ENCODE measurements at places on chromosomes 12 and 14.

DNA sequence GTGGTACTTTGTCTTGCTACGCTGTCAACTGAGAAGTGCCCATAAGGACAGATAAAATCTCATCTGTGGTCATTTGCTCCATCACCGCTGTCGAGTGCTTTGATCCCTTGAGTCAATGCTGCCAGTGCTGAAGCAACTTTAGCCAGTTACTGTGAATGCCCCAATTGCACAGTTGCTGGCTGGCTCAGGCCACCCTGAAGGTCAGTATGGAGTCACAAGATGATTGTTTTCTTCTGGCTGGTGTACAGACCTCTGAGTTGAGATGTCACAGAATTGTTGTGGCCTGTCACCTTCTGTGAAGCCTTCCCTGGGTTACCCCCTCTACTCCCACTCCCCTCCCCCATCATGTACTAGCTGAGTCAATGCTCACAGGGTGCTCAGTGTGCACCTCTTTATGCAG lies 92.9 kb downstream of the PELI2 start:
- no peak for DNase-seq

- no peak for DNase-seq
Measured at GRCh38 chr12:89391726-89392336, 39.5 kb upstream of the DUSP6 start.

DNA sequence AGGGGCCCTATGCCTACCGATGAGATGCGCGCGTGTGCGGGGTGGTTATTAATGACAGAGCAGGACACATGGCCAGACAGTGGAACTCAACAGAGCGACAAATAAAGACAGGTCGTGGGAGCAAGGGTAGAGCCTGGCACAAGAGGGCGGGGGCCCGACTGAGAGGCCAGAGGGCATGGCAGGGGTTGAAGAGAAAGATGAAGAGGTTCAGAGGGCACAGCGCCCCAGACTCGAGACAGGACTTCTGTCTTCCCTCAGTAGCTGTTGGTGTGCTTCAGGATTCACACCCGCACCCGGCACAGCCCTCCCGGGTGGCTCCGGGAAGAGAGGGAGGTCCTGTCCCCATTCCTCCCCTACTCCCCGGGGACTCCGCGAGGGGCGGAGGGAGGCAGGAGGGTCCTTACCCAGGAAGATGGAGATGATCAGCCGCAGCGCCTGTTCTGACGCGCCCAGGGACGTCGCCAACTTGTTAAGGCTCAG lies 366 bp downstream of the LPCAT3 start:
- no peak for DNase-seq

GRCh38 chr14:72451054-72451972 lies 442.6 kb downstream of the DPF3 start:
- no peak for DNase-seq

DNA sequence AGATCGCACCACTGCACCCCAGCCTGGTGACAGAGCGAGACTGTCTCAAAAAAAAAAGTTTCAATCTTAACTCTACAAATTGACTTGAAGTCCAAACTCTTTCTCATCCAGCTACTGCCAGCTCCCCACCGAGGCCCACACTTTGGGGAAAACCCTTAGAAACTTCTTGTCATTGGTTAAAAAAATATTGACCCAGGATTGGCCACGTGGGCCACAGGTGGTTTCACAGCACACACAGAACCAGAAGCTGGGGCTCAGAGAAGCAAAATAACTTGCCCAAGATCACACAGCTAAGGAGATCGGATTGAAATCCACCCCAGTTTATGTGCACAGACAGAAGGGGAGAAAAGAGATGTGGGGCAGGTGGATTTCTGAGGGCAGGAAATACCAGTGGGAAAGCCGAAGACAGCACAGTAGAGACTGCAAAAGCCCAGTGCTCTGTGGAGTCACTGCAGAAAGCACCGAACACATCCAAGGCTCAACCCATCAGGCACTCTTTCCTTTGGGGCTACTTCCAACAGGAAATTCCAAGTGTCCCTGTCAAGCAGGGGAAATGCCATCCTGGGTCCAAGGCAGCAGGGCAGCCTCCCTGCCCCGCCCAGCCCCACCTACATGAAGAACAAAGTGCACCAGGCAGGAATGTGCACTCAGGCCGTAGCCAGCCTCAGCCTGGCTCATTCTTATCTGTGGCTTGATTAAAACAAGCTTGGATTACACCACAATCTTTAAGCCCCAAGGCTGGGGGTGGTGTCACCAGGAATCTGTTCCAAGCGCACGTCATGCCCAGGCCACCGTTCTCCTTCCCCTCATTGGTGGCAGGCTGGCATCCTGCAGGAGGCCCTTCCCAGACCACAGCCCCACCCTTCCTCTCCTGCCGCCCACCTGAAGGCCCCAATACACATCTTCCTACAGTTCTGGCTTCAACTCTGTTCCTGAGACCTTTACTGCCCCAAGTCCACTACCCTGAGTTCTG lies 72.5 kb downstream of the ITPK1 start:
- DNase-seq = no peak

DNA sequence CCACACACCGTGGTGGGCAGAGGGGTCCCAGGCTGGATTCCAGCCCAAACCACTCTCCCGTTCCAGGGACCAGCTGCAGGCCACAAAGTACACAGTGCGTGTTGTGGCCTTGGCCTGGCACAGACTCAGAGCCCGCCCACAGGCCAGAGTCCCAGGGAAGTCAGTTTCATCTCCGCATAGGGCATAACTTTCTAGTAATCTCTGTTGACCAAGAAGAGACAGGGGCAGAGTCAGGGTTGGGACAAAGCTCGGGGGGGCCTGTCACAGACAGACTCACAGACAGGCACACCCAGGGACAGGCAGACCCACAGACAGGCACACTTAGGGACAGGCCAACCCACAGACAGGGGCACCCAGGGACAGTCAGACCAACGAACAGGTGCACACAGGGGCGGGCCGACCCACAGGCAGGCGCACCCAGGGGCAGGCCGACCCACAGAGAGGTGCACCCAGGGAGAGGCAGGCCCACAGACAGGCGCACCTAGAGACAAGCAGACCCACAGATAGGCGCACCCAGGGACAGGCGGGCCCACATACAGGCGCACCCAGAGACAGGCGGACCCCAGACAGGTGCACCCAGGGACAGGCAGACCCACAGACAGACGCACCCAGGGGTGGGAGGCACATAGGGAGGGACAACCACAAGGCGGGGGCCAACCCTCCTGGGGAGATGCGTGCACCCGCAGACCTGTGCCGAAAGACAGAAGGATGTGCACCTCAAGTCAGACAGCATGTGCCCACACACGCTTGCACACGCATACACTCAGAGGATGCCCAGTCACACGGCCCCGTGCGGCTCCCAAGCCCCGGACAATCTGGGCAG lies 323.3 kb upstream of the RTL1 start:
- no peak for DNase-seq

DNA sequence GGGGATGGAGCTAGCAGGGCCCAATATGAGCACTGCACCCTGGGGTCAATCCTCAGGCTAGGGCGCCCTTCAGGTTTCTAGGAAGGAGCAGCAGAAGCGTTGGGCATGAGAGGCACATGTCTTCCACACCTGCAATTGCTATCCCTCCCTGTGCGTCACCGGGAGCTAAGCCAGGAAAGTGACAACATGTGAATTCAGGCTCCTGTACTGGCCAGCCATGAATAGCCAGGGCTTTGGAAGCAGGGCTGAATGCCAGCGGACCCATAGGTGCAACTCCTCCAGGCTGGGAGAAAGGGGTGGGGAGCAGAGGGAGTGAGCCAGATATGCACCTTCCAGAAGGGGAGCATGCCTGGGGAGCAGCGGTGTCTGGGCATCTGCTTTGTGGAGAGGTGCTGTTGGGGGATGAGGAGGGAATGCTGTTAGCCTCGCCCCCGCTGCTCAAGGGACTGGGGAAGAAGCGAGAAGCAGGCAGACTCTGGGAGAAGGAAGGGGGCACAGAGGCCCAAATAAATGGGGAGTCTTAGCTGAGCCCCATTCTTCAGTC lies 6.1 kb downstream of the HOXC5 start:
- DNase-seq = no peak

- no peak for DNase-seq
Measured at GRCh38 chr14:61941421-61942150, 179.4 kb downstream of the SNAPC1 start.

DNA sequence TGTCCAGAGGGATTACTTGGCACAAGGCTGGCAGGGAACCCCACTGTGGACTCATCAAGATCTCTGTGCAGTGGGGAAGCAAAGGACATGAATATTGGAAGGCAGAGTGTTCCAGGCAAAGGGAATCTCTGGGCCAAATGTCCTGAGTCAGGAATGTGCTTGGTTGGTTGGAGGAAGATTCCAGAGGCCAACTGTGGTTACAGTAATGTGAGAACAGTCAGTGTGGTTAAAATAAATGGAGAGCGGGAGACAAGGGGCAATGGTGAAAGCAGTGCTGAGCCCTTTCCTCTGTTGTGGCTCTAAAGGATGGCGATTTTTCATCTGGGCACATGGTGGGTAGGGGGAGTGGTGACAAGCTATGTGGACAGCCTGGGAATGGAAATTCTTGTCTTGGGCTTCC lies 948.2 kb downstream of the BCL11B start:
- no peak for DNase-seq

DNA sequence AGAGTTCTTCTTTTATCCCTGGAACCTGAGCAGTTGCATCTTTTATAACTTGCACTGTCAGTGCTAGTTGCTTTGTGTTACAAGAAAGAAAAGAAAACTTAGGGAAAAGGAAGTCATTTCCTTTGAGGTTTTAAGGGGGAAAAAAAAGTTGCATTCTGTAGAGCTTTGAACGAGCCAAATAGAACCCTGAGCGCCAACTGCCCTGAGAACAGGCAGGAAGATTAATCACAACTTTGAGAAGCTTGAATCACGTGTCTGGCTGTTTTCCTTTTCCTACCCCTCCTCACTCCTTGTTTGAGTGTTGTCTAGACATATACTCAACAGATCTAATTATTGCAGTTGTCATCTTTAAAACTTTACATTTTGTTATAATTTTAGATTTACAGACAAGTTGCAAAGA lies 12.5 kb downstream of the PCNX1 start:
- no peak for DNase-seq

DNA sequence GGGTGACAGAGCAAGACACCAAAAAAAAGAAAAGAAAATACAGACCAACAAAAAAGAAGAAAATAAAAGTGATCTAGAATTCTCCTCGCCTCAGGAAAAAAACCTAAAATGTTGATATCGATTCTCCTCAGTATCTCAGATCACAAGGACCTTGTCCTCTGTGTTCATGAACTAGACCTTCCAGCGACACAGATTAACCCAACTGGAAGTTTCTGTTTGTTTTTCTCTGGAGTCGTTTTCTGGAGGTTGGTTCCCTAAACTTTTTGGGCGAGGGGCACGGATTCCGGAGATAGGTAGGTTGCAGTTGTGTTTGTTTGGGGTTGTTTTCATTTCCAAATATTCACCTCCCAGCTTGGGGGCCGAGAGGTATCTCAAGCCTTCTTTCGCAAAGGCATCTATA lies 559 bp upstream of the RFC5 start:
- no peak for DNase-seq

DNA sequence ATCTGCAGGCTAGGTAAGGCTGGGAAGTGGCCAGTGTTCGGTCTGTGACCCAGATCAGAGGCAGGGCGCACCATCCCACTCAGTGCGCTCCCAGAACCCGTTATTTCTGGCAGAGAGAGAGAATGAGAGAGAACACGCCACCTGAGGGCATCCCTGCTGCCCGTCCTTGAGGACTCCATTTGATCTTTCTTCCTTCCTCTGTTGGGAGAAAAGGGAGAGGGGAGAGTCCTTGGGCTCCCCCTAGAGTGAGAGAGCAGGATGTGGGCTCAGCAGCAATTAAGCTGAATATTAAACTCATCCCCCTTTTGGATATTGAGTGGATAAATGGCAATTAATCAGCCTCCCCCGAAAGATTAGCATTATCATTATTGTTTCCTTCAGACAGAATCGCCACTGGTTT lies 70.6 kb downstream of the IFT43 start:
- peak; percentile 8 for DNase-seq

DNA sequence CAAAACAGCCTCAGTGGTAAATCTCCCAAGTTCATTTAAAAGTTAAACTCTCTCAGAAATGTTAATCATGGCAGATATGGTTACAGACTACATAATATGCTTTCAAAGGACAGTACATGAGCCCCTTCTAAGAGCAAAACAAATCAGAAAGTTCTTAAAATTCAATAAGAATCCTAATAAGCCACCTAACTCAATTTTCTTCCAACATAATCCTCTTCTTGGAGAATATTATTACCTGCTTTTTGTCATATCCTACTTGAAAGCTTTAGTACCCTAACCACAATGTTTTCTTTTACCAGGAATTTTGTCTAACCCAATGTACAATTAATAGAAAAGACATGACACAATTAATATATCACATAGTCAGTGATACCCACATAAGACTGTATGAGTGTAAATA lies 236.5 kb upstream of the ATP2B1 start:
- no peak for DNase-seq

GRCh38 chr14:92534932-92535643 lies 21.5 kb downstream of the RIN3 start:
- DNase-seq = no peak

DNA sequence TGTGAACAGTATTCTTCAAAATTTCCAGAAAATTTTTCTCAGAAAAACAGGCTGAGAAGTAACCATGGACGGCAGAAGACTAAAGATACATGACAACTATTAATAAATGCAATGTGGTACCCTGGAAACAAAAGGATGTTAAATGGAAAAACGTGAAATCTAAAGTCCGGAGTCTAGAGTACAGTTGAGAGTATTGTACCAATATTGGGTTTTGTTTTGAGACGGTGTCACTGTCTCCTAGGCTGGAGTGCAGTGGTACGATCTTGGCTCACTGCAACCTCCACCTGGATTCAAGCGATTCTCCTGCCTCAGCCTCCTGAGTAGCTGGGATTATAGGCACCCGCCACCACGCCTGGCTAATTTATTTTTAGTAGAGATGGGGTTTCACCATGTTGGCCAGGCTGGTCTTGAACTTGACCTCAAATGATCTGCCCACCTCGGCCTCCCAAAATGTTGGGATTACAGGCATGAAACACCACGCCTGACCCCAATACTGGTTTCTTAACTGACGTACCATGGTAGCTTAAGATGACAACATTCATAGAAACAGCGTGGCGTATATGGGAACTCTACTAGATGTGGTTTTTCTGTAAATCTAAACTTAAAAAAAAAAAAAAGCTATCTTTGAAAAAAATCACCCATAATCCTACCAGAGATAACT lies 16.8 kb upstream of the TDG start:
- no peak for DNase-seq

DNA sequence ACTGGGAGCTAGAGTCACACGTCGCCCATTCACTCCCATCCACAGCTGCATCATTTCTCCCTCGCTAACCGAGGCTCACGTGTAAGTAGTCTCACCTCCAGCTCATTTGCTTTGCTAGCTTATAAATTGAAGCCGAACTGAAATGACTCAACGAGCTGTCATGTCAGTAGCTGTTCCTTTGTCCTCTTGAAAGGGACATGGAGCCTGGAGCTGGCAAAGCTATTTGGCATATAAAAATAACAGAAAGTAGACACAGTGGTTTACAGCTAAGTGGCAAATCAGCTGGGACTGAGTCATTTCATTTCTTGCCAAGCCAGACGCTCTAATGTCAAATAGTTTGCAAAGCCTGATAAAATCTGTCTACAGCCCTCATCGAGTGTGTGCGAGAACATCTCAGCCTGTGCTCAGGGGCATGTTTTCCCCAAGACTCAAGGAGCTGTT lies 114.4 kb upstream of the TMEM233 start:
- DNase-seq = no peak
